ENCODE measurements at places on chromosomes 16 and 17.

DNA sequence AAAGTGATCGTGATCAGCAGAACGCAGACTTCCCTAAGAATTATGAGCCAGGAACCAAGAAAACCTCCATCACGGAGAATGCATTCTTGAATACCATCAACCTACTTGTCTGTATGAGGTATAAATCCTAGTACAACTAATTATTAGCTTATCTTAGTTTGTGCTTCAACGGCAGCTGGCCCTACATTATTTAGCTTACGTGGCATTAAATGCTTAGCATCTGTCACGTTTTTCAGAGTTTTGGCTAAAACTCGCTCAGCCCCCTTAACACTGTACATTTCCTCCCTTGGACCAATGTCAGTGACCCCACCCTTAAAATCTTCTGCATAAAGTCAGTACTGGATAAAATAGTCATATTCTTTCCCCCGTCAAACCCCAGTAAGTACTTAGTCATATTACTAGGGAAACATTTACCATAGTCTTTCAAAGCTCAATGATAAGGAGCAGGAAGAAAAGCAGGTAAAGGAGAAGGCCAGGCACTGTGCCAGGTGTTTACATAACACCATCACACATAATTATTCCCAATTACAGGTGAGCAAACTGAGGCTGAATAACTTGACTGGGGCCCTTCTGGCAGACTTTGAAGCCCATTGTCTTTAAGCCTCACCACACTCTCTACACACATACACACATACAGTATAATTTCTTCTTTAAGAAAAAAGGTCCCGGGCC is 16.6 kb upstream of the TXNDC11 start:
- DNase-seq: no peak

DNA sequence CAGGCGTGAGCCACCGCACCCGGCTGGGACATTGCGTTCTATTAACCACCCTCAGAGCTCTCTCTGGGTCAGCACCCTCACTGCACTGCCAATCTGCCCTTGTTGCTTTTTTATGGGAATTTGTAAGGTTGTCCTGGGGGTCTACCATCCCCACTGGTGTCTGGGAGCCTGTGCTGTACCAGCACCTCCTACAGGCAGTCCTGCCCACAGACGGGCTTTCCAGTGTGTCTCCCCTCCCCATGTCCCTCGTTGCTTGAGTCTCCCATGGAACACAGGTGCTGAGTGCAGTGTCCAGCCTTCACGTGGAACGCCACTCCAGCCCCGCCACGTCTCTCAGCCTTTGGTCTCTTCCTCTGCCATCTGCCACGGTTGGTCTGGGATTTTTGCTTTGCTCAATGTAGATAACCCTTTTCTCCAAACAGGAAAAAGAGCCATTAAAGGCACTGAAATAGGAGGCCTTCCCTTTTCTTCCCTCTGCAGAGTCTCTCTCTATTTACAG is 68.0 kb upstream of the CBX4 start:
- no peak for DNase-seq

- no peak for DNase-seq
These were observed 2.0 kb upstream of the CD300H start for GRCh38 chr17:74569020-74570003.

DNA sequence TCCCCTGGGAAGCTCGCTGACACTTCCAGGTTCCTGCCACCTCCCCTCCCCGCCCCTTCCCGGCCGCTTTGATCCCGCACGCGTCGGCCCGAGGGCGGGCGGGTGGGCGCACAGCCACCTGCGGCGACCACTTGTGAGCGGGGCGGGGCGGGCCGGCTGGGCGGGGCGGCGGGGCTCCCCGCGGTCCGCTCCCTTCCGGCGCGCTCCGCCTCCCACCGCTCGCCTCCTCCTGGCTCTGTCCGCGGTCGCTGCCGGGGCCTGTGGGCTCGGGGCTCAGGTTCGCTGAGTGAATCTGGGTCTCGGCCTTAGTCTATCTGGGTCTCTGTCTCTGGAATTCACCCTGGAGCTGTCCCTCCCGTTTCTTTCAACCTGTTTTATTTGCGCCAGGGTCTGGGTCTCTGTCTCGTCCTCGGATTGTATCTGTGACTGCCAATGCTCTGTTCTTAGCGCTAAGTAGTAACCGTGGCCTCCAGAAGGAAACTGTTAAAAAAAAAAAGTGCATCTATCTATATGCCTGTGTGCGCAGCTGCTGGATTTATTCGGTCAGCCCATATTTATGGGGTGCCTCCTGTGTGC is 2.7 kb upstream of the HES7 start:
- peak; percentile 71 for DNase-seq

GRCh38 chr17:43846963-43847371 is at the start of gene CD300LG:
TSS of gene CD300LG (plus strand) at chr17:43847176. CDS start at chr17:43847217, 41 bp downstream.
- no peak for DNase-seq

- DNase-seq: no peak
These were observed 436.0 kb downstream of the CNTNAP4 start for GRCh38 chr16:76713191-76713590.

DNA sequence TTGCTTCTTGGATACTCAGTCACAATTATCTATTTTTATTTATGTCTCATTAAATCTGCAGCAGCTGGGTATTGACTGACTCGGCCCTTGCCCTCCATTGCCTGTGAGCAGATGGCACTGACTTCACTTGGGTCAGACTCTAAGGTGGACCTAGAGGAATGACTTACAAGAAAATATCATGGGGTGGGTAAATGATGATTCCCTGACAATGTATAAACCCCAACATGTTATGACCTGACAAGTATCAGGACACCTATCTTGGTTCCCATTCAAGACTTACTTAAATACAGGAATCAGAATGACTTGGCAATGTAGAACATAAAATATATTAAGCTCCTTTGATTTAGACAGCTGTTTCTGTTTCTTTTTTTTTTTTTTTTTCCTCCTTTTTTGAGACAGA is 953.5 kb downstream of the CDH11 start:
- no peak for DNase-seq

DNA sequence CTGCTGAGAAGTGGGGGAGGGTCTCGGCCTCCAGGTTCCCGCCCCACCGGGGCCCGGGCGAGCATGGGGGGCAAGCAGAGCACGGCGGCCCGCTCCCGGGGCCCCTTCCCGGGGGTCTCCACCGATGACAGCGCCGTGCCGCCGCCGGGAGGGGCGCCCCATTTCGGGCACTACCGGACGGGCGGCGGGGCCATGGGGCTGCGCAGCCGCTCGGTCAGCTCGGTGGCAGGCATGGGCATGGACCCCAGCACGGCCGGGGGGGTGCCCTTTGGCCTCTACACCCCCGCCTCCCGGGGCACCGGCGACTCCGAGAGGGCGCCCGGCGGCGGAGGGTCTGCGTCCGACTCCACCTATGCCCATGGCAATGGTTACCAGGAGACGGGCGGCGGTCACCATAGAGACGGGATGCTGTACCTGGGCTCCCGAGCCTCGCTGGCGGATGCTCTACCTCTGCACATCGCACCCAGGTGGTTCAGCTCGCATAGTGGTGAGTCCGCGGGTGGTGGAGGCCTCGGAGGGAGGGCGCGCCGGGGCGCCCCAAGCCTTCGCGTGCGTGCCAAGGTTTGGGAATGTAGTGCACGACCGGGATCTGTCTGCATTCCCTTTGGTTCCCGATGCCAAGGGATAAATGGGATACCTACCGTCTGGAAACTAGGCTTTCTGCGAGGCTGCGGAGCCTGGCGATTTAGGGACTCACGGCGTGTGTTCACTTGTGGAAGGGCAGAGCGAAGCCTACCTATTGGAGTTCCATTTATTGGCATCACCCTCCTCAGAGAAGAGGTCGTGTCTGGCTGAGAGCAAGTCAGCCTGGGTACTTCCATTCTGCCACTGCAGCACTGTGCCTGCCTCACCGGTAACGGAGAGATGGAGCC is 1.0 kb downstream of the ZNRF1 start:
- DNase-seq: peak; percentile 65

DNA sequence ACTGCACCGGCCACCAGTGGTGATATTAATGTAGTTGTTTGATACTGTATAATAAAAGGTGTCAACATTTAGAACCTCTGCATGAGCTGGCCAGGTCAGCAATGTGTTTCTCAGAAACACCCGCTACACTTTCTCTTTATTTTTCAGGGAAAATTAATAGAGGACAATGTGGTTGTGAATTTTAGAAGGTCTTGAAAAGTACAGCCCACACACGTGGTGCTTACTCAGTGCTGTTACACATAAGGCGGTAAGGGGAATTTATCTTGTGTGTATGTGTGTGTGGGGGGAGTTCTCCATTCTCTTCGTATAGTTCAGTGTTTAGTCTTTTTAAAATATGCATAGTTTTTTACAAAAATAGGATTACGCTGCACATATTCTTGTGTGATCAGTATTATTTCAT is 4.4 kb upstream of the ZFP1 start:
- no peak for DNase-seq

GRCh38 chr16:54931120-54932014 is 702 bp downstream of the IRX5 start:
- DNase-seq: no peak

- no peak for DNase-seq
These were observed 831.0 kb upstream of the EEF2KMT start for GRCh38 chr16:5928476-5929065.

DNA sequence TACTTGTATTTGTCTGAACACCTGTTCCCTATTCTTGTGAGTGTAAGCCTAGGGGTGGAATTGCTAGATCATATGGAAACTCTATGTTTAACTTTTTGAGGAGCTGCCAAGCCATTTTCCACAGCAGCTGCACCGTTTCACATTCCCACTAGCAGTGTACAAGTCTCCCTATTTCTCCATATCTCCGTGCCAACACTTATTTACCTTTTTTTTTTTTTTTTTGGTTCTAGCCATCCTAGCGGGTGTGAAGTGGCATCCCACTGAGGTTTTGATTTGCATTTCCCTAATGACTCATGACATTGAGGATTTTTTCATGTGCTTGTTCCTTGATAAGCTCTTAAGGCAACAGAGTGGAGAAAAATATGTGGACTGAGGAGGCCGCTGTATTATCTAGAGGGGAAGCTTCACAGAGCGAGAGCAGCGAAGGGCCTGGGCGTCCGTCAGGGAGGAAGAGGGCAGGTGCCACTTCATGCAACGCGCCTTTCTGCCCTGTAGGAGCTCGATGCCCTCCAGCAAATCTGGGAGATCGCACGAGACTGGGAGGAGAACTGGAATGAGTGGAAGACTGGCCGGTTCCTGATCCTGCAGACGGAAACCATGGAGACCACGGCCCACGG is 50.0 kb downstream of the DNAH2 start:
- no peak for DNase-seq

DNA sequence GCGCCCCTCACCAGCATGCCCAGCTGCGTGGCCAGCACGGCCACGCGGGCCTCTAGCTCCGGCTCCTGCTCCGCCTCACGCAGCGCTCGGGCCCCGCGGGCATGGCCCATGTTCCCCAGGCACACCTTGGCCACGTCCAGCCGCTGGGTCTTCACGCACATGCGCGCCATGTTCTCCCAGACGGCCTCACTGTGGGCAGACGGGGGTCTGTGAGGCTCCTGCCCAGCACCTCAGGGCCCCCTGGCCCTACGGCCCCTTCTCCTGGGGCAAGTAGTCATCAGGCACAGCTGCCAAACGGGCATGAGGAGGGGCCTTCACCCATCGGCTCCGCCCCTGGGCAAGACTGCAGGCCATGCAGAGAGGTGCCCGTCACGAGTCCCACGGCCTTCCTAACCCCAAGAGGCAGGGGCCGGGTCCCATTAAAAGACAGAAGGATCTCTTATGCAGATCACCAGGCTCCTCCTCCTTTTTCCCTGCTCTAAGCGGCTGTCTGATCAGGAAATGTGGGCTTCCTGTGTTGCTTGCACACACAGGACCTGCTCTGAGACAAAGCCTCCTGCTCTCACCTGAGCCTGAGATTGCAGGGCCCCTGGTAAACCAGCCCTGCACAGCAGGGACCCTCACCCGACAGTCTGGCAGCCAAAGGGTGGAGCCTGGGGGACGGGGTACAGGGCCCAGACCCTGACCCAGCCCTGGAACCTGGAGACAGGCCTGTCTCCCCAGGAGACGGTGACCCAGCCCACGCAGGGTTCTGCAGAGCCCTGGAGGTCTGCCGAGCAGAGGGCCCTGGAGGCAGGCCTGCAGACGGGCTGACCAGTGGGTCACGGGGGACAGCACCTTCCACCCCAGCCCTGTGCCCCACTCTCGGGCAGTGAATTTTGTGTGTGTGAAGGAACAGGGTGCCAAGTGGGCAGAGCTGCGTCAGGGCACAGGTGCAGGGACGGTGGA is 6.6 kb upstream of the TMEM204 start:
- no peak for DNase-seq

DNA sequence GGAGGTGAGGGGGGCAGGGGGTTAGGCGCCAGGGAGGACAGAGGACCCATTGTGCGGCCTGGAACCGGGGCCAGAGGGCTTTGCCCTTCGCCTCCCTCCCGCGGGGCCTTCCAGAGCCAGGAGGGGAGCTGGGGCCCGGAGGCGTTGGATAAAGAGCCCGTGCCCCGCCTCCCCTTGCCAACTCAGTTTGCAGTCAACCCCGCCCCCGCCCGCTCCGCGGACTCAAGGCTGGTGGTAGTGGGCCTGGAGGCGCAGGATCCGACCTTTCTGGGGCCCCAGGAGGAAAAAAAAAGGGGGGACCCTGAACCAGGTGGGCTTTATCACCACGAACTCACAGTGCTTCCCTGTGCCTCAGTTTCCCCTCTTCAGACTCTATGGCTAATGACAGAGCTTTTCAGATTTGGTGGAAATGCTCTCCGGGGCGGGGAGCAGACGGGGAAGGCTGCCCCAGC is 2.0 kb upstream of the SPHK1 start:
- DNase-seq: no peak

GRCh38 chr17:78957128-78957527 is 22.6 kb downstream of the LGALS3BP start:
- no peak for DNase-seq

DNA sequence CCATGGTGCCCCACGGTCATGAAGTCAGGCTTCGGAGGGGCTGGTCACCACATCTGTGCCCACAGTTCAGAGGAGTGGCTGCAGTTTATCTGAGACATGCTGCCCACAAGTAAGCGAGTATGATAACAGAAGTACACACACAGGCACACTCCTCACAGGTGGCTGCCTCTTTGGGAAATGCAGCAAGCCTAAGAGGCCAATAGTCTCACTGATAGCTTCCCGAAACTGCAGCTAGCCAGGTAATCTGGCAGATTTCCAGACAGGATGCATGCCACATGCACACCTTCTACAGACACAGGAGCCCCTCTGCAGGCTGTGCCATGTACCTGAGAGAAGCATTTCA is 12.6 kb upstream of the GFOD2 start:
- DNase-seq: no peak

GRCh38 chr16:89150090-89150835 is 21.3 kb upstream of the CDH15 start:
- DNase-seq: no peak

DNA sequence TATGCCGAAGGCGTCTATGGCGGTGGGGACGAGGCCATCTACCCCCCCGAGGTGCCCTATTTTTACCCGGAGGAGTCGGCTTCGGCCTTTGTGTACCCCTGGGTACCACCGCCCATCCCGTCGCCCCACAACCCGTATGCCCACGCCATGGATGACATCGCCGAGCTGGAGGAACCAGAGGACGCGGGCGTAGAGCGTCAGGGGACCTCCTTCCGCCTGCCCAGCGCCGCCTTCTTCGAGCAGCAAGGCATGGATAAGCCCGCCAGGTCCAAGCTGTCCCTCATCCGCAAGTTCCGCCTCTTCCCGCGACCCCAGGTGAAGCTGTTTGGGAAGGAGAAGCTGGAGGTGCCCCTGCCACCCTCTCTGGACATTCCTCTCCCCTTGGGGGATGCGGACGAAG is 11.4 kb downstream of the MYO15A start:
- DNase-seq: no peak

GRCh38 chr16:85334718-85335583 is 222.7 kb upstream of the CIBAR2 start:
- no peak for DNase-seq
